ENCODE measurements at places on chromosomes 6 and 20. TPM values are rescaled to one million over a fixed set of nuclear protein-coding genes. Genes with fewer than 3 reads are reported as not detected.

The NKX2-4 gene
- not detected for polyA plus RNA-seq

The ZFP57 gene
- polyA plus RNA-seq, result not detected

The ANKRD66 gene
- polyA plus RNA-seq, result not detected

The TXLNB gene
- polyA plus RNA-seq, result 2.3 TPM

The TRIM15 gene
- polyA plus RNA-seq, result not detected

The SYTL3 gene
- 1.4 TPM for polyA plus RNA-seq

The PSMB1 gene
- polyA plus RNA-seq, result 157 TPM
